Cortex of kidney (tissue), 1 donor: ENCODE measurements at places on chromosomes 16 and 17.

GRCh38 chr16:2458887-2459646 lies 842 bp upstream of the TEDC2 start:
- no peak for DNase-seq

DNA sequence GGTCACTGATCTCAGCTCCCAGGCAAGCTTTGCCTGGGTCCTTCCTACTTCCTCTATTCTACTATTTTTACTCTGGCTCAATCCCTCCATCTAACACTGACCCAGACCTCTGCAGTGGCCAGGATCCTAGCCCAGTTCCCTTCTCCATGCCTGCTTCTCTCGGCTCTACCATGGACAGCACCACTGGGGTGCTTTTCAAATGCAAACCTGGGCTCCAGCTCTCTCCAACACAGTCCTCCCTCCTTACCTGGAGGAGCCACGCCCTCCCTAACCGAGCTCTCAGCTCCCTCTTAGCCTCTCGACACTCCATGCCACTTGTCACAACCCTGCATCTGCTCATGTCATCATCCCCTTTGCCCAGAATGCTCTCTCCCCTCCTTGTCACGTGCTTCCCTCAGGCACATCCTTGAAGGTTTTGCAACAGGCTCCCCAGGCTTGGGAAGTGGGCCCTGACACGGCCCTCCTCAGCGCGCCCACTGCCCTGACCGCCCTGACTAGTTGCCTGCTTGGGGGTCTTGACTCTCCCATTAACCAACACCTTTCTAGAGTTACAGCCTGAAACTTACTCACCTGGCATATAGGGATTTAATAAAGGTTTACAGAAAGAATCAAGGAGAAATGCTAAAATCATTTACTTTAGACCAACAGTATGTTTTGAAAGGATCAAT lies 41.6 kb downstream of the MARF1 start:
- no peak for DNase-seq

DNA sequence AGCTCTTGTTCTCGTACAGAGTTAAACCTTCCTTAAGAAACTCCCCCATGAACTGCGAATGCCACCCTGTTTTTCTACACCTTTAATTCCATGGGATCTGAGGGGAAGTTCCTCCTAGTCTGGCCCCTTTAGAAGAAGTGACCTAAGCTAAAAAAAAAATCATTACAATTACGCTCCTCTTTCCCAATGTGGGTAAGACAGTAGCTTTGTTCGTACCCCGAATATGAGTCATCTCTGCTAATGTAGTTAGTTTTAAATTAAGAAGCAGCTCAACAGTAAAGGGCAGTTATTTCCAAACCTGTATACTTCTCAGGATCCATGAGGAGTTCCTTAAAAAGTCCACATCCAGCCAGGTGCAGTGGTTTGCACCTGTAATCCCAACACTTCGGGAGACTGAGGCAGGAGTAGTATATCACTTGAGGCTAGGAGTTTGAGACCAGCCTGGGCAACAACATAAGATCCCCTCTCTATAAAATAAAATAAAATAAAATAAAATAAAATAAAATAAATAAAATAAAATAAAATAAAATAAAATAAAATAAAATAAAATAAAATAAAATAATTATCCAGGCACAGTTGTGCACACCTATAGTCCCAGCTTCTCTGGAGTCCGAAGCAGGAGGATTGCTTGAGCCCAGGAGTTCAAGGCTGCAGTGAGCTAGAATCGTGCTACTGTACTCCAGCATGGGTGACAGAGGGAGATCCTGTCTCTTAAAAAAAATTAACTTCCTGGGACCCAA lies 26.1 kb downstream of the RCVRN start:
- DNase-seq, result no peak

DNA sequence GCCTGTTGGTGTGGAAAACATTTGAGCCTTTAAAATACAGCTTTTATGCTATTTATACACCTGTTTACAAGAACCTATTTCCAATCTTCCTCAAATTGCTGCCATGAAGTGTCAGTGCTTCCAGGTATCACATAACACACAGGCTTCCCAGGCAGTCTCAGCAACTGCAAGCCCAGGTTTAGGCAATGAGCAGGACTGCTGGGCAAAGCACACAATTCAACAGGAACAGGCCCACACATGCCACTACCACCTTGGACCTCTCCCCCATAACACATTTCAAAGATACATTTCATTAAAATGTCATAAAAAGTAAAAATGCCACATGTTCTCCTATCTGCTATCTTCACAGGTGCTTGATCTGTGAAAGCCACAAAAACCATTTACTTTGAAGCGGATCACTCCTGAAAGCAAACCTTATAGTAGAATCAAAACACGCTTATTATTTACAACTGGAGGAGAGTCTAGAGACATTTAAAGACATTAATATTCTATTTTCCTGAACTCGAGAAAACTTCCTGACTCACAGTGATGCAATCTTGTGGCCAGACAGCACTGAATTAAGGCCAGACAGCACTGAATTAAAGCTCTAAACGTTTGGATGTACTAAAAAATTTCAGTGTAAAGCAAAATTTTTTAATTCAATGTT lies 31.5 kb downstream of the ANKFY1 start:
- DNase-seq, result no peak

GRCh38 chr17:18995220-18995619 lies 9.3 kb downstream of the FAM83G start:
- DNase-seq, result no peak

DNA sequence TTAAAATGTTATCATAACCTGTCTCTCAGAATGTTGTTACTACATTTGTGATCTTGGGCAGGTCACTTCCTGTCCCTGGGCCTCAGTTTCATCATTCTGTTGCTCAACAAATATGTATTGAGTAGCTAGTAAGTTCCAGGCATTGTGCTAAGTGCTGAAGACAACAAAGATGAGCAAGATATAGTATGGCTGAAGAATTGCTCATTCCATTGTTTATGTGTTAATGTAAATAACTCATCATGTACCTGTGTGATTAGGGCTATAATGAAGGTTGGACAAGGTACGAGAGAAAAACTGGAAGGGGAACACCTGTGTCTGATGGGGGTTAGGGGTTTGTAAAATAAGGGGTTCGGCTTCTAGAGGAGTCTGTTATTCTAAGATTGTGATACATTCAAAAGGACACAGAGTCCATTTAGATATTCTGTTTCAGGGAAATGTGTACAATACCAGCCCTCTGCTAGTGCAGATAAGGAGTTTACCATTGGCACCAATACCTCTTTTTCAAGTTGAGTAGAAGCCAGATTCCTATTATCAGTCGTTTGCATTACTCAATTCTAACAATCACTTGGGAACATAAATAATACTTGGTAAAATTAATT lies 20.0 kb downstream of the TUBG1 start:
- no peak for DNase-seq

- no peak for DNase-seq
Observed at GRCh38 chr16:77596261-77596660, 126.1 kb upstream of the NUDT7 start.

- DNase-seq, result no peak
Observed at GRCh38 chr17:80265205-80266068, 4.8 kb downstream of the RNF213 start.

DNA sequence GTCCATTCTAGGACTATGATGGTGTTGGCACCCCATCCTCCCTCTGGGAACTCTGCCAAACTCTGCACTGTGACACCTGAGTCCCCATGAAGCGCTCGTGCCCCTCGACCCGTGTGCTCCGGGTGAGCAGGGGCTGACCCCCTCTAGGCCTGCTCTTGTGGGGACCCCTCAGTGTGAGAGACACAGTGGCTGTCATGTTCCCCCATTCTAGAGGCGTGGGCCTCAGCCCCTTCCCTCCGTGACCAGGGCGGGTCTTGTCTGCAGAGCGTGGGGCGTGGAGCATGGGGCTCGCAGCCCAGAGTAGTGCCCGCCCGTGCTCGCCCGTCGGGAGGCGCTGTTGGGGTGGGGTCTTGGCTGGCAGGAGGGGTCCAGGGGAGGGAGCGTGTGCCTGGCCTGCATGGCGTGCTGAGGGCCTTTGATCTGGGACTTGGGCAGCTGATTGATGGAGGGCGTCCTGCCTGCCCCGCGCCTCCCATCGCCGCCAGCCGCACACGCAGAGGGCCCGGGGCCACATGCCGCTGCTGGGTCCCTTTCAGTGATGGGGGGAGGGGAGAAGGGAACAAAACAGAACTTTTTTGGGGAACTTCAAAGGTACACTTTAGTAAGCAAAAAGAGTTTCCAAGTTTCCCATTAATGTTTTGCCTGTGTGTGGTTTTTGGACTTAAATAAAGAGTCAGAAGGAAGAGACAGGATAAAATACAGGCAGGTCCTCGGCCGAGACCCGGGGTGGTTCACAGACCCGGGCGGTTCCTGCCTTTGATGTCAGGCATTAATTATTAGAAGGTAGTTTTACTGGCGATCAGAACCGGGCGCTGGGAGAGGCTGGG lies 22.5 kb downstream of the CENPX start:
- DNase-seq, result no peak

DNA sequence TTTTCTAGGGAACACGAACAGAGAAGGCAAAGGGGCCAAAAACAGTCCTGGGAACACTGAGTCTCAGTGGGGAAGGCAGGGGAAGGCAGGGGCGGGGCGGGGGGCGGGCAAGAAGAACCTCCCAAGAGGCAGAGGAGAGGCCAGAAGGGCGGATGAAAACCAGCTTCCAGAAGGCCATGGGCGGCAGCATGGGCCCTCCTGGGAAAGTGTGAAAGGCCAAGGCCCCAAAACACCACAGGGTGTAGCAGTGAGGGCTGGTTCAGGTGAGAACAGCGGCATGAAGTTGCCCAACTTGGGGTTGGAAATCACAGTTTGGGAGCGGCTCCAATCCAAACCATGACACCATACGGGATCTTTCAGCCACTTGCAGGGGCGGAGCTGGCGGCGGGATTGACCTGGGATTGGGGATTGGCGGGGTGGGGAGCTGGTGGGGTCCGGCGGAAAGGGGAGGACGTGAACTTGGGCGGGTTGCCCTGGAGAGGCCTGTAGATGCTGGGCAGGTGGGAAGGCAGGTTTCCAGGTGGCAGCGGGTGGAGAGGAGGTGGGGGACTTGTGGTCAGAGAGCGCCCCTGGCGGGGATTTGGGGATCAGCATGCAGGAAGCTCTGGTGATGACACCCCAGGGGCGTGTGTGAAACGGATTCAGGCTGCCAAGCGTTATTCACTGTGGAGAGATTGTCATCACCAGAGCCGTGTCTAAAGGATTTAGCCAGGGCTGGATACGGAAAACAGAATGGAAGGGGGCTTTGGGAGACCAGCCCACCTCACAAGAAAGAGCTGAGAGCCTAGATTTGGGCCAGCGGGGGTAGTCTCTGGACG lies 80.9 kb downstream of the ARHGAP23 start:
- no peak for DNase-seq

DNA sequence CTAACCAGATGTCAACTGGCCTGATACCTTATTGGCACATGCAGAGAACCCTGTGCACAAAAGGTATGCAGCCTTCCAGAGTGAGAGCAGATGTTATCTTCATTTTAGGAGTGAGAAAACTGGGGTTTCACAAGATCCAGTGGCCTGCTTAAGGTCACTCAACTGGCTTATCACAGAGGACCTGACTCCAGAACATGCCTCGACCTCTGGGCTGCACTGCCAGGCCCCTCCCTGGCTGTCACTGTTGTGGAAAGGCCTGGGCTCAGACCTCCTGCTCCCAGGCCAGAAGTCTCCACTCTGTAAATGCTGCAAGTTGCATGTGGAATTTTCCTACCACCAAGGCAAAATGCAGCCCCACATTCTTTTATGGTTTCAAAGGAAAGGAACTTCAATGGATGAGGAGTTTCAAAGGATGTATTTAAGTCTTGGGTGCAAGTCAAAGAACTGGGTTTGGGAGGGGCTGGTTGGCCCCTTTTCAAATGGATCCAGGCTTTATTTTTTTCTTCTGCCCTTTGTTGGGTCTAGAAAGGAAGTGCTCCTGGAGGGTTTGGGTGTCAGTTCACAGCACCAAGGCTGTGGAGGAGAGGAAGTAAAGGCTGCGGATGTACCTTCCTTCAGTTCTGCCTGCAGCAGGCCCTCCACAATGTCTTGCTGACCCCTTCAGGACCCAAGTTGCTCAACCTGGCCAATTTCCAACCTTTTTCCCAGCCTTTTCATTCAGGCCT lies 30.4 kb upstream of the SMPD3 start:
- no peak for DNase-seq

- no peak for DNase-seq
Observed at GRCh38 chr16:80993834-80994233, 12.9 kb downstream of the CMC2 start.
